ENCODE measurements at places on chromosomes 11 and 22.
A peak's percentile ranks its signal among the peaks of the same experiment; 100 is the strongest.

DNA sequence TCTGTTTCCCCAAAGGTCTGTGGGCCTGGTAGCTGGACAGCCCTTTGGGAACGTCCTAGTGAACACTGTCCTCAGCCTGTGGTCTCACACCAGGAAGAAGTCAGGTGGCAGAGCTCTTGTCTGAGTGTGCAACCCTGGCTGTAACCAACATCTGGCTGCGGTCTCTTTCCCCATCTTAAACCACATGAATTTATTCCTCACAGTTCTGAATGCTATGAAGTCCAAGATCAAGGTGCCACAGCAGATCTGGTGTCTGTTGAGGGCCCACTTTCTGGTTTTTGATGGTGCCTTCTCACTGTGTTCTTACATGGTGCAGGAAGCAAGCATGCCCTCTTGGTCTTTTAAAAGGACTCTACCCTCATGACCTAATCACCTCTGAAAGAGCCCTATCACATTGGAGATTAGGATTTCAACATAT, 2.7 kb downstream of the UPB1 start:
- DNase-seq, result no peak

GRCh38 chr11:15112131-15112541, 2.6 kb upstream of the INSC start:
- DNase-seq, result no peak

DNA sequence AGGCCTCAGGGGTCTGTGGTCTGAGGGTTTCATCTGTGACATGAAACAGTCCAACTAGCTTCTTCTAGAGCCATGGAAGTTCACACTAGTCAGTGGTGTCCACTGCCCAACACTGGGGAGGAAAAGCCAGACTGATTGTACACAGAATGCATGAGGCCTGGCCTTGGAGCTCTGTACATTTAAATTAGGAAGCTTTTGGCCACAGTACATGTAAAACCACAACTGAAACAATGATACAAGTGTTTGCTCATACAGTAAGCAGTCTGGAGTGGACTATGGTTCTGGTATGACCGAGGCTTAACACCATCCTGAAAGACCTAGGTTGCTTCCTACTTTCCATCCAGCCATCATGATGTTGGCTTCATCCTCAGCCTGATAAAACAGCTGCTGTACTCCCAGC, 73.8 kb upstream of the SESN3 start:
- no peak for DNase-seq

- DNase-seq, result no peak
Observed at GRCh38 chr11:83027794-83028193, 43.9 kb downstream of the RAB30 start.

DNA sequence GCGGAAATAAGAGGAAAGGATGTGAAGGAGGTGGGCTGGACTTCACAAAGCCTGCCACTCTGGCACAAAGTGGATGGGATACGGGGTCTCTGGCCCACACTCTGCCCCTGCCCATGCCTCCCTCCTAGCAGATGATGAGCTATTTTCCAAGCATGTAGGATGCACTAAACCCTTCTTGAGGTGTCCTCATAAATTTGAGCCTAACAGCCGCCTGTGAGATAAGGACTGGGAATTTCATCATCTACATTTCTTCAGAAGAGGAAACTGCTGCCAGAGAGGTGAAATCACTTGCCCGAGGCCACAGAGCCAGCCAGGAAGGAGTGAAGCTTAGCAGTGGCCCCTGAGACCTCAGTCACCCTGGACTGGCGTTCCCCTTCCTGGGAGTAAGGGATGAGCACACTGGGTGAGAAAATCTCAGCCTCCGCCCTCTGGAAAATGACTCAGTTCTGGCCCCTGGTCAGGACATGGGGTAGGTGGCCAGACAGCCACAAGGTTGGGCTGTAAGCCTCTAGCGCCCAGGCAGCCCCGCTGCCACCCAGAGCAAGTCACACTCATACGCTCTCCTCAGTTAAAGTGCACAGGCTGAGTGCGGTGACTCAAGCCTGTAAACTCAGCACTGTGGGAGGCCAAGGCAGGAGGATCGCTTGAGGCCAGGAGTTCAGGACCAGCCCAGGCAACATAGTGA, 27.9 kb downstream of the MB start:
- peak; percentile 95 for DNase-seq

- peak; percentile 24 for DNase-seq
Observed at GRCh38 chr11:31958076-31958735, 132.7 kb upstream of the RCN1 start.

- peak; percentile 58 for DNase-seq
Observed at GRCh38 chr11:22703591-22703990, 37.2 kb downstream of the GAS2 start.

DNA sequence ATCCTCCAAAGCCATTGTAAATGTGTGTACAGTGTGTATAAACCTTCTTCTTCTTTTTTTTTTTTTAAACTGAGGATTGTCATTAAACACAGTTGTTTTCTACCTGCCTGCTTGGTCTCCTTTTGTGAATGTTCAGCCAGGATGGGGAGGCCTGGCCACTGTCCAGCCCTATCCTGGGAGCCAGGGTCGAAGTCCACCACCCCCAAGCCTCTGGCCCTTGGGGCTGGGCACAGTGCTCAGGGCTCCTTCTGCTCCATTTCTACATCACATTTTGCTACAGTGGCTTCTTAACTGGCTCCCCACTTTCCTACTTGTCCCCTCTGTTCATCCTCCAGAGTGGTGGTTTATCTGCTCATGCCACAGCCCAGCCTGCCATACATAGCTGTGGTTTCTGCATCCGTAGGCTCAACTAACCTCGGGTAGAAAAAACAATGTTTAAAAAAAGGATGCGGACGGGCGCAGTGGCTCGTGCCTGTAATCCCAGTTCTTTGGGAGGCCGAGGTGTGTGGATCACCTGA, 2.5 kb upstream of the SMARCB1 start:
- DNase-seq, result peak; percentile 67

GRCh38 chr11:66880496-66881450, 23.9 kb downstream of the LRFN4 start:
- DNase-seq, result no peak

- peak; percentile 89 for DNase-seq
Observed at GRCh38 chr11:59556115-59556916, 45.0 kb downstream of the OR4D9 start.

DNA sequence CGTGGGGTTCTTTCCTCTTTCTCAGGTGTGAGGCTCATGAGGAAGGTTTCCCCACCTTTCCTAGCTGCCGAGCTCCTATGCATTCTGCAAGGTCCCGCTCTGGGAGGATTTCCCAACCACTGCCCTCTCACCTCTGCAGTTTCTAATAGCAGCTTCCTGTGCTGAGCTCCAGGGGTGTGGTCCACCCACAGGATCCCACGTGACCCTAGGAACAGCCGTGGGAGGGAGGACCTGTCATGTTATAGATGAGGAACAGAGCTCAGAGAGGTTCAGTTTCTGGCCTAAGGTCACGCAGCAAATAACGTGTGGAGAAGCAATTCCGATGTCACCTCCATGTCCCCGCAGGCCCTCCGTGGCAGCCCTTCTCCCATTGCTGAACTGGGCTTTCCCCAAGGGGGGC, 38.5 kb downstream of the FLRT1 start:
- DNase-seq, result no peak

GRCh38 chr11:96215110-96215782, 127.7 kb downstream of the MAML2 start:
- peak; percentile 92 for DNase-seq

GRCh38 chr11:133829566-133829965, 15.7 kb downstream of the SPATA19 start:
- DNase-seq, result no peak

- no peak for DNase-seq
Observed at GRCh38 chr11:12215181-12215593, 104.8 kb downstream of the MICAL2 start.

DNA sequence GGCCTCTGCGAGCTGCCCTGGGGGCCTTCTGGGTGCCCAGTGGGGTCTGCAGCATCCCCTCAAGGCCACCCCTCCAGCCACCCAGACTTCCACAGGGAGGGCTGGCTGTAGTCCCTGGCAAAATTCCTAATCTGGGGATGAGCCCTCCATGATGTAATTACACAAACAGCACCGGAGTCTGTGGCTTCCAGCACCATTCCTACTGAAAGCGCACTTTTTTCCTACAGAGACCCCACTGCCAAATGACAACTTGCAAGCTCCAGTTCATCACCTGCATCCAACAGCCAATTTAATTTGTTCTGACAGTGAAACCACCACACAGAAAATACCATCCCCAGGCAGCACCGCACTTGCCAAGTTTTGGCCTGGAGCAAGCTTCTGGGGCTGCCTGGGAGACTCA, 70.4 kb downstream of the TRMU start:
- no peak for DNase-seq

DNA sequence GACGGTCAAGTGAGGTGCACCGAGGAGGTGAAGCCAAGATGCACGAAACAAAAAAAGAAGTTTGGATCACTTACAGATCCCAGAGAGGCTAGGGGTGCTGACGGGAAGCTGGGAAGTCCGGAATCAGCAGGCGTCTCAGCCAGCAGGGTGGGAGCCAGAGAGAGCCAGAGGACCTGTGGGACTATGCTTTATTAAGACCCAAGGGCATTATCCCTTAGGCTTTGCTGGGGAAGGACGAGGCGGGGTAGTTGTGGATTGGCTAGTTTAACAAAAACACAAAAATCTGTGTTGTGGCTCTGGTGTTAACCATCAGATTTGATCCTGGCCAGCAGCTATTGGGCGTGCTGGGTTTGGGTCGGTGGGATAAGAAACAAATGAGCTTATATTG, 427.1 kb downstream of the DYNC2H1 start:
- no peak for DNase-seq

GRCh38 chr22:20198557-20199319, 47.9 kb upstream of the CCDC188 start:
- DNase-seq, result no peak

- DNase-seq, result peak; percentile 49
Observed at GRCh38 chr22:40484906-40485669, 114.7 kb downstream of the SGSM3 start.

GRCh38 chr11:115981104-115981481, 476.9 kb upstream of the CADM1 start:
- DNase-seq, result no peak

DNA sequence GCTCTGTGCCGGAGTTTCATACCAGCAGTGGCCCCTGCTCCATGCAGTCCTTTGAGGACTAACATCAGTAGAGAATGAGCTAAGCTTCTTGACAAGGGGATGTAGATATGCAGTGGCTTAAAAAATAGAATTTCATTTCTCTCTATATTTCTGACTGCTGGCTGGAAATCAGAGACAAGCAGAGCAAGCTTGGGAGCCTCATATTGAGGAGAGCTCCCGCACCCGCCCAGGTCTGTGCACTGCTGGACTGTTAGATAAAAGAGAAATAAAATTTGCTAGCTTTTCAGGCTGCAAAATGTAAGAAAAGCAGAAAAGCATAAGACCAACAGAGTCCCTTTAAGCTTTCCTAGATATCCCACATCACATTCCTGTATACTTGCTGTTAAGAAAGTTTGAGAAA, 31.4 kb downstream of the MMP7 start:
- no peak for DNase-seq

GRCh38 chr22:44930711-44931035, 79.1 kb downstream of the PHF21B start:
- DNase-seq, result no peak
